ENCODE measurements at places on chromosomes 2 and 18.

- peak; percentile 61 for DNase-seq
Observed at GRCh38 chr2:142130111-142131009, 456 bp downstream of the LRP1B start.

- DNase-seq: no peak
Observed at GRCh38 chr18:42338683-42339082, 383.6 kb downstream of the PIK3C3 start.

DNA sequence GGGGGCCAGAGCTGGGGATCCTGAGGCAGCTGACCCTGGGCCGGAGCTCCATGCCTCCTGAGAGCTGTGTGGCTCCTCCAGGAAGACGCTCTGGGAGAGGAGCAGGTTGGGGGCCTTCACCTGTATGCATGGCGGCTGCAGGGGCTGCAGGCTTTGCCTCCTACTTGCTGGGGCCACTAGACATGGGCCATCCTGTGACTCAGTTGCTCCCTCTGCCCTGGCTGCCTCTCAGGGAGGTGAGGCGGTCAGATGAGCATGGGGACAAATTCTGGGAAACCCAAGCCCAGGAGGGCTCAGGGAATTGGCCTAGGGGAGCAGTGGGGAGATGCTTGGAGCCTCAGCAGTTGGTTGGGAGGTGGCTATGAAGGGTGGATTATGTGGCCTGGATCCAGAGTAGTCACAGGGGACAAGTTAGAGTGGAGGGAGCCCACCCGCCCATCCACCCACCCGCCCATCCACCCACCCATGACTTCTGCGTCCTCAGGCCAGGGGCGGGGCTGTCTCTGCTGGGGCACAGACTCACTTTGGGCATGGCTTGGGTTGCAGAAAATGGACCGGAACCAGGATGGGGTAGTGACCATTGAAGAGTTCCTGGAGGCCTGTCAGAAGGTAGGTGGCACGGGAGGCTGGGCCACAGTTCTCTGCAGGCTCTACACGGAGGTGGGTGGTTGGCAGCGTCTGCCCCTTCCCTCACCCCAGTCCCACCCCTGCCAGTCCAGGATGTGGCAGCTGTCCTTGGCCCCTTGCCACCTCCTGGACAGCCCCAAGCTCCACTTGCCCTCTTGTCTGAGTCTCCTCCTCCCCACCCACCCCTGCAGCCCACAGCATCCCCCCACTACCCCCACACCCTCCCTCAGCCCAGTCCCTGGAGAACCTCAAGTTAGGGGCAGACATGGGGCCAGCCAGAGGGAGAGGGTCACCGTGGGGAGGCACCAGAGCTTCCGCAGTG, 19.5 kb upstream of the FAHD2A start:
- DNase-seq: no peak

DNA sequence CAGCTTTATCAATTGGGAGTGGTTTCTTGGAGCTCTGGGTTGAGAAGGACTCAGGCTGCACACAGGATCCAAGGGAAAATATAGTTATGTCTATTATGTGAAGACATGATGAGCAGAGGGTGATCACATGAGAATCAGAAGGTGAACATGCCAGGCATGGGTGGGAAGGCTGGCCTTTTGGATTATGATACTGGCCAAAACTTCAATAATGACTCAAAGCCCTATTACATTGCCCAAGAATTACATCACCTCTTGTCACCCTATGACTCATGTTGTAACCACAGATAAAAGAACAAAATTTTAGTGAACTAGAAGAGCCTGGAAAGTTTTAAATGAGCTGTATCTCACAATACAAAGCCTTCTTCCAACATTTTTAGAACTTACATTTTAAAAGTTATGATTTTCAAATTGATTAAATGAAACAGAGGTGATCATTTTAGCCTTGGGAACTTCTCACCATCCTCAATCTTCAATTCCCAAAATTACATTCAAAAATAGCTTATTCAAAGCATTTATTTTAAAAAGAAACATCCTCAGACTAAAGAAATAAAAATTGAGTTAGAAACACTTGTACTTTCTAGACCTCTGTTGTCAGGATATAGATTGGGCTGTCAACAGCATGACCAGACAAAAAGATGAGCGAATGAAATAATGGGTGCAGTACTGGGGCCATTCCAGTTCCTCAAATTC, 428.3 kb downstream of the MBD2 start:
- DNase-seq: no peak

GRCh38 chr2:225806105-225806504, 406.6 kb downstream of the NYAP2 start:
- DNase-seq: no peak
